M059J (cell line): ENCODE measurements at places on chromosomes 2 and 18.

GRCh38 chr18:62637807-62638687, 77.3 kb upstream of the PHLPP1 start:
- DNase-seq, result peak; percentile 27

GRCh38 chr2:144890828-144891227, 370.9 kb upstream of the ZEB2 start:
- peak; percentile 36 for DNase-seq

DNA sequence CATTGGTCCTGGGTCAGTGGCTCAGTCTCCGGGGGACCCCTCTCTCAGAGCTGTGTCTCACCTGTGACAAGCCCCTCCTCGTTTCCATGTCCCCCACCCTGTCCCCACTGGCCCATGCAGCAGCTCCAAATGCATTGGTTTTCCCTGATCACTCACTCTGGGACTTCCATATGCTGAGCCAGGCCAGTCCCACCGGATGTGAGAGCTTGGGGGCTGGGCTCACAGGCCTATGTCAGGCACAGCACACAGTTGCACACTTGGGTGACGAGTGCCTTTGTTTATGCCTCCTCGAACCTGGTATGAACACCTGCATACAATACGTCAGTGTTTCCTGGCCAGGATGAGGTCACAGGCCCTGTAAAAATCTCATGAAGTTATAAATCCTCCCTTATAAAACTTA, 232.5 kb downstream of the TFCP2L1 start:
- DNase-seq, result no peak

- DNase-seq, result peak; percentile 80
Measured at GRCh38 chr2:151111599-151112278, 149.9 kb downstream of the RBM43 start.

DNA sequence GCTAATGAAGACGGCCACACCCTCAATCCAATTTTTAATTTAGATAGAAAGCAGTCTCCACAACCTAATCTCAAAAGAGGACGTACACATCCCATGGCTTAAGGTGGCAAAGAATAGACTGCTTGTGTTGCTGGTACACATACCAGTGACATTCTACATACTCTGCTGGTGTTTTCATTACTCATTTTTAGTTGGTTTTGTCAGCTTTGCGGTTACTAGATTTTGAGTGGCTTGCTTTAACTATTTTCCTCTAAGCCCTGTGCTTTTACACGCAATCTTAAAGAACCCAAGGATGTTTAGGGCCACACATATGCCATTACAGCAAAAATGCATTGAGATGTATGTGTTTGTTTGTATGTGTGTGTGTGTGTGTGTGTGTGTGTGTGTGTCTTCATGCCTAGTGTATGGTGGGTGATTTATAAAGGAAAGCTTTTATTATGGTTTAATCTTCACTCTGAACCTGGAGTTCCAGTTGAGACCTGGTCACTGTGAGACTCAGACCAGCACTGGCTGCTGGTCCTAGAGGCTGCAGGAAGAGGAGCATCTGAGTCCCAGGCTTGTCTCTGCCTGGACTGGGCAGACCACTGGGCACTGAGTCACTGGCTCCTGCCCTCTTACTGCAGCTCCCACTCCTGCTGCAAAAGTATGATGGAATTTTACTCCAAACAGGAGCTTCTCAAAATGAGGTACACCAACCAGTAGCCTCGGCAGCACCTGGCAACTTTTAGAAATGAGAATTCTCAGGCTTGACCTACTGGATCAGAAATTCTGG, 415.9 kb downstream of the NBAS start:
- peak; percentile 56 for DNase-seq

GRCh38 chr2:24164416-24164973, 10.4 kb upstream of the FAM228A start:
- DNase-seq, result no peak

DNA sequence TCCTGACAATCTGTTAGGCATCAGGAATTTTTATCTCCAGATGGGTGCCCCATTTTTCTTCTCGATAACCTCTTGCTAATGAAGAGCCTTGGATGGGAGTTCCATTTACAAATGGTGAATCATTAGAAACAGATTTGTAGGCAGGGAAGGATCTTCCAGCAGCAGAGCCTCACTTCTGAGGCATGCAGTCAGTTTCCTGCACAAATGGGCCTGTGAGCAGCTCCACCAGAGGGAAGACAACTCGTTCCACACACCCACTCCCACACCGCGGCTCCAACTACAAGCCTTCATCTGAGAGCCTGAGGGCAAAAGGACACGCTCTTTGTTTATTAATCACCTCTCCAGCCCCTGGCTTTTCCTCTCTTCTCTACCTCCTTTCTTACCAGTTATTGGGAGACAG, 108.5 kb downstream of the CTAGE1 start:
- DNase-seq, result peak; percentile 67

GRCh38 chr2:208320686-208321085, 54.6 kb downstream of the PIKFYVE start:
- no peak for DNase-seq

GRCh38 chr18:39840406-39840805, 2114.6 kb upstream of the PIK3C3 start:
- DNase-seq, result peak; percentile 73

DNA sequence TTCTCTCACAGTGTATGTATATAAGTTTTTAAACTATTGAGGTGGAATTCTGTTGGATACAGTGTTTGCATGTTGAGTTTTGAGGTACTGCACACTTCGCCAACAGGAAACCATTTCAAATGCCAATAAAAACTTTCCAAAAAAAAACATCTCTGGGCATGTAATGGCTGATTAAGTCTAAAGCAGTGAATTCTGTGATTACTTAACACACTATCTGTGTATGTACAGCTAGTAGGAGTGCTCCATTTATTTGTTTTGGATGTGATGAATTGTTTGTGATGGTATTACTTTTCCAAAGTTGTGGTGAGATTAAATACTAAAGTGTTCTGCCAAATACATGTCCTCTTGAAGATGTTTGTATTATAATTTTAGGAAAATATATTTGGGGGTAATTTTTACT, 31.1 kb downstream of the MMADHC start:
- no peak for DNase-seq

DNA sequence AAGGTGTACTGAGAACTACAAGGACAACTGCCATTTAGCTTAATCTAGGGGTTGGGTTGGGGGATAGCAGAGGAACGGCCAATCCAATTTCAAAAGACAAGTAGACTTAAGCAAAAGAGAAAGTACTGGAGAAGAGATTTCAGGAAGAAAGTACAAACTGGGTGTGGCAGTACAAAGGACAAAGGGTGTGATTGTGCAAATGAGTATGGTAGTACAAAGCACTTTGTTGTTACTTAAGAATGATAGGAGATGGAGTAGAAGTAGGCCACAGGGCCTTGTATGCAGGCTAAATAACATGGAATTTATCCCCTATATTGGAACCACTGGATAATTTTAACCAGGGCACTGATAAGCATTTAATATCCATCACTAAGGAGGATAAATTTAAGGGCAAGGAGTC, 4.7 kb upstream of the ORC2 start:
- no peak for DNase-seq

DNA sequence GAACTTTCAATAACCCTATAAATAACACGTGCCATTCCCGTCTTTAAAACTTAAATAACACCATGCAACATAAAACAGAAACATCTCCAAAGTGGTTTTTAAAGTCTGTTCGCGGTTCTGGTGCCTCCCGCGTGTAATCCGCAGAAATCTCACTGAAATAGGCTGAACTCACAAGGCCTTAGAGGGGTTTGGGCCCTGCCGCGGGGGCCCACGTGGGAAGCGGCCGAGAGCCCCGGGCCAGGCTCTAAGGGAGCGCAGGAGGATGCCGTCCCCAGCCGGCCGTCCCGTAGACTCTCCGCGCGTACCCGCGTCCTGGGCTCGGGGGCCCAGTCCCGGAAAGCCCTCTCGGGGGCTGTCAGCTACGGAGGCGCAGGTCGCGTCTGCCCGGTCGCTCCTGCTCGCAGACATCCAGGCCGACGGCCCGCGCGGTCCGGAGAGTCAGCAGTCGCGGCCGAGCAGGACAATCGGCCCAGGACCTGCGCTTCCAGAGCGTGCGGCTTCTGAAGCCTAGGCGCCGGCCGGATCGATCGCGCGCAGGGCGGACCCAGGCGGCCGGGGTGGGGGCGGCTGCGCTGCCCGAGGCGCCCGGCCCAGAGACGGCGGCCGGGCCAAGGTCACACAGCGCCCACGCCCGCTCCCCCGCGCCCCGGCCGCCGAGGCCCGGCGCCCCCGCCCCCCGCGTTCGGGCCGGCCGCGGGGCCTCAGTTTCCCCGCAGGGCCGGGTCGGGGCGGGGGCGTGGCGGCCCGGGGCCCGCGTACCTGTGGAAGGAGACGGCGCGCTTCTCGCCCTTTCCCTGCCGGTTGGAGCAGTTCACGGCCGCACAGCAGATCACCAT, 558 bp downstream of the THAP4 start:
- peak; percentile 39 for DNase-seq

- DNase-seq, result no peak
Measured at GRCh38 chr2:58110765-58111164, 64.2 kb downstream of the VRK2 start.

DNA sequence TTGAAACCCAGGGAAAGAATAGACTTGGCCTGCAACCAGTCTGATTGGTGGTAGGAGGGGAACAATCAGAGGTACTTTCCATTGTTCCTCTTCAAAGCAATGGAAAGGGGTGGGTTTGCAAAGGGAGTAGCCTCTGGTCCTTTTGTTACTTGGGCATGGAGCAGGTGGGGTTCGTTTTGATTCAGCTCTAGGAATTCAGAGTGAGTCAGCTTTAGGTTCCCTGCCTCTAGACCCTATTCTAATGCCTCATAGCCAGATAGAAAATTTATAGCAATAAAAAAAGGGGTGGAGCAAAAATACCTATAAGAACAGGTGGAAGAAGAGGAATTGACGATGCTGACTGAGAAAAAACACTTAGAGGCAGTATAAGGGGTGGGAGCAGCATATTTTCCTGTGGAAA, 636.4 kb downstream of the PLCL1 start:
- DNase-seq, result no peak
